ENCODE measurements at places on chromosomes 16 and 17. TPM values are rescaled to one million over a fixed set of nuclear protein-coding genes. Genes with fewer than 3 reads are reported as not detected.

DNA sequence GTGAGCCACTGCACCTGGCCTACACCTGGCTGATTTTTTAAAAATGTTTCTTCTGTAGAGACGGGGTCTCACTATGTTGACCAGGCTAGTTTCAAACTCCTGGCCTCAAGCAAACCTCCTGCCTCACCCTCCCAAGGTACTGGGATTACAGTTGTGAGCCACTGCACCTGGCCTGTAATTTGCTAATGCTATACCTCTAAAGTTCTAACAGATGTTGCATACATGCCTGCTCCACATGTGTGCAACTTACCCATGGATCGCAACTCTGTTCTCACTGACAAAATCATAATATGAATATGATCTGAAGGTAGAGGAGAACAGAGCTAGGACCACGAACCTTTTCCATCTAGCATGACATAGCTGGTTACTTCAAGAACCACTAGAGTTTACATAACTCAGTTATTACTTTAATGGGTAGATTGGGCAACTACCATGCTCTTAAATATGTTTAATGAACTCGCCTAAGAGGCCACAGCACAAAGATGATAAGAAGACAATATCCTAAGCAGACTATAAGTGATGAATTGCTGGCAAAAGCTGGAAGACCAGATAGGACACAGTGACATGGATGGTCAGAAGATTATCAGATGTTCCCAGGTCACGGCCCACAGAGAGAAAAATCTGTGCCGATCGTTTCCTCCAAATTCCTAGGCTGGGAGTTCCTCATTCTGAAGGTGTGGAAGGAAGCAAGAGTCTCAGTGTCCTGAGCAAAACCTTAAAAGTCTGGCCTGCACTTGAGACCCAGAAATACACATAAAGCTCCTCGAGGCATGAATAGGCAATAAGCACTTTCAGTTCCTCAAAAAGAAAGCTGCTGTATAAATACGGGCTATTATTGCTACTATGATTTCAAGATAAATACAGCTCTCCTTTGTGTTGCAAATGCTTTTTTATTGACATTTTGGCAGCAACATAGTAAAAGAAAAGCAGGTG lies 53.6 kb upstream of the ICAM2 start:
- no peak for DNase-seq

DNA sequence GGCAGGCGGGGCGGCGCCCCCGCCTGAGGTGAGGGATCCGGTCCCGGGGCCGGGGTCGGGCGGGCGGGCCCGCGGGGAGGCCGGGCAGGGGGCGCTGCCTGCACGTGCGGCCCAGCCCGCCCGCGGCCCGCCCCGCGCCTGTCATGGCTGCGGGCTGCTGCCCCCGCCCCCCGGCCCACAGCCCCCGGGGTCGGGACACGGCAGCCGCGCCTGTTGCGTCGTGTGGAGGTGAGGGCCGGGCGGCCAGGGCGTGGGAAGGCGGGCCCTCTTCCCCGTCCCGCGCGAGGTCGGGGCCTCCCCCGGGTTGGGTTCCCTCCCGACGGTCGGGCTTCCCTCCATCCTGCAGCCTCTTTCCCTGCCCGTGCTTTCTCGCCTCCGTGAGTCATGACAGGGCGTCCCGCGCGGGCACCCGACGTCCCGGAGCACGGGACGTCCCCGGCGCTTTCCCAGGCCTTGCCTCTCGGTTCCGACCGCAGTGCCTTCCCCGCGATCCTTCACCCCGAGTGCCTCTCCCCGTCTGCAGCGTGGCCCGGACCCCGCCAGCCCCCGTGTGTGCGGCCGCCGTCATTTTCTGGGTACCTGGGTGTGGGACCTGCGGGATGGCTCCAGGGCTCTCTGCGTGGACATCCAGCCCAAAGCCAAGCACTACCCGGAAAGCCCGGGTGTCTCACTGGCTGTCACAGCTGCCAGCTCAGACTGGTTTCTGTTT lies 76.7 kb downstream of the CHD9 start:
- DNase-seq: peak; percentile 52

DNA sequence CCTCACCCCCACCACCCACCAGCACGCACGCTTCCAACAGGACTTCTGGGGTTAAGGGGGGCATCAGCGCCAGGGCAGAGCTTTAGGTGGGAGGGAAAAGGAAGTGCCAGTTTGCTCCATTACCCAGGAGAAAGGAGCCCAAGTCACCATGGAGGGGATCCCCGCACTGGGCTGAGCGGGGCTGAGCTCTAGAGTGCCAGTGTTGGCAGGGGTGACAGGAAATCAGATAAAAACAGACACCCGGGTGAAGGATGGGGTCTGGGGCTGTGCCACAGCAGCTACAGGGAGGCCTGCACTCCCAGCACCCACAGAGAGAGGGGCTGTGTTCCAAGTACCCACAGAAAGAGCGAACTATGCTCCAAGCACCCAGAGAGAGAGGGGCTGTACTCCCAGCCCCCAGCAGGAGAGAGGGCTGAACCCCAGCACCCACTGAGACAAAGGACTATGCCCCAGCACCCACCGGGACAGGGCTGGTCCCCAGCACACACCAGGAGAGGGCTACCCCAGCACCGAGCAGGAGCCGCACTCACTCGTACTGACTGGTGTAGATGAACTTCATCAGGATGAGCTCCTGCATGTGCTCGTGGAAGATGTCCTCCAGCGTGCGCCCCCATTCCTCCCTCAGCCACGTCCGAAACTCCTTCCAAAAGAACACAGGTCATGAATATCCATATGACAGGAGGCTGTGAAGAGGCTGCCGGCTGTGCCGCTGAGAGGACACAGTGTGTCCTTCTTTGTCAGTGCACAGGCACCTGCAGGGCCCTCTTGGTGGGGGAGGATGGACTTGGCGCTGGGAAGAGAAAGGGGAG lies 18.6 kb upstream of the C16orf95 start:
- DNase-seq: no peak

- DNase-seq: no peak
These were observed 24.5 kb downstream of the GPR142 start for GRCh38 chr17:74391771-74392170.

GRCh38 chr17:75731086-75731715 lies 9.9 kb downstream of the ITGB4 start:
- no peak for DNase-seq

- DNase-seq: no peak
These were observed 124.0 kb upstream of the PMFBP1 start for GRCh38 chr16:72295914-72296313.

- no peak for DNase-seq
These were observed 3.9 kb upstream of the TMEM114 start for GRCh38 chr16:8594149-8594666.

DNA sequence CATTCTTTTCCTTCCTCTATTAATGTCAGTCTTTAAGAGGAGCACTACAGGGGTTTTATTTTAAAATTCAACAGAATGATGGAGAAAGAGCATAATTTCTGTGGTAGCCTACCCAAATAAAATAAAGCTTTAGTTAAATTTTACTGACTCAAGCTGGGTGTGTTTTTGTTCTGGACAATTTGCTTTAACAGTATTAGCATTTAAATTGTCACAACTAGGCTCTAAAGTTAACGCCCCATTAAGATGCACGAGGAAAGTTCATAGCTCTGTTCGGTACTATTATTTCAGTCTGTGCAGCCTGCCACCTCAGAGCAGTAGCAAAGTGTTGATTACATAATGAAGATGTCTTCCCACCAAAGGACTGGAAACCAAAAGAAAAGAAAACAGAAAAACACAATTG lies 52.0 kb downstream of the CDK12 start:
- no peak for DNase-seq

DNA sequence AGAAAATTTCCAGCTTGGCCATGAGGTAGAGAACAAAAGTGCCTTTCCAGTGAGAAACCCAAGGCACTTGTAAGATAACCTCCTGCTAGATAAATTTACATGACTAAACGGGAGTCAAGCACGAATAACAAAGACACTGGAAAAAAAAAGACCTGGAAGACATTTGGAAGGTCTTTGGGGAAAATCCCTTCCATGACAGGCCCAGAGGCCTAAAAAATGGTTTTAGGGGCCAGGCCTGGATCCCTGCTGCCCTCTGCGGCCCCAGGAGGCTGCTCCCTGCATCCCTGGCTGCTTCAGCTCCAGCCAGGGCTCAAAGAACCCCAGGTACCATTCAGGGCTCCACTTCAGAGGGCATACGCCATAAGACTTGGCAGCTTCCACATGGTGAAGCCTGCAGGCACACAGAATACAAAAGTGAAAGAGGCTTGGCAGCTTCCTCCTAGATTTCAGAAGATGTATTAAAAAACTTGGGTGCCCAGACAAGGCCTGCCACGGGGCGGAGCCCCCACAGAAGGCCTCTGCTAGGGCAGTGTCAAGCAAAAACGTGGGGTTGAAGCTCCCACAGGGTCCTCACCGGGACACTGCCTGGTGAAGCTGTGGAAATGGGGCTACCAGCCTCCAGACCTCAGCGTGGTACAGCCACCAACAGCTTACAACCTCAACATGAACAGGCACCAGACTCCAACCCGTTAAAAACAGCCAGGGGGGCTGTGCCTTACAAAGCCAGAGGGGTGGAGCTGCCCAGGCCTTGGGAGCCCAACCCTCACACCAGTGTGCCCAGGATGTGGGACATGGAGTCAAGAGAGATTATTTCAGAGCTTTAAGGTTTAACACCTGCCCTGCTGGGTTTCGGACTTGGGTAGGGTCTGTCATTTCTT lies 77.1 kb downstream of the SDK2 start:
- peak; percentile 32 for DNase-seq

DNA sequence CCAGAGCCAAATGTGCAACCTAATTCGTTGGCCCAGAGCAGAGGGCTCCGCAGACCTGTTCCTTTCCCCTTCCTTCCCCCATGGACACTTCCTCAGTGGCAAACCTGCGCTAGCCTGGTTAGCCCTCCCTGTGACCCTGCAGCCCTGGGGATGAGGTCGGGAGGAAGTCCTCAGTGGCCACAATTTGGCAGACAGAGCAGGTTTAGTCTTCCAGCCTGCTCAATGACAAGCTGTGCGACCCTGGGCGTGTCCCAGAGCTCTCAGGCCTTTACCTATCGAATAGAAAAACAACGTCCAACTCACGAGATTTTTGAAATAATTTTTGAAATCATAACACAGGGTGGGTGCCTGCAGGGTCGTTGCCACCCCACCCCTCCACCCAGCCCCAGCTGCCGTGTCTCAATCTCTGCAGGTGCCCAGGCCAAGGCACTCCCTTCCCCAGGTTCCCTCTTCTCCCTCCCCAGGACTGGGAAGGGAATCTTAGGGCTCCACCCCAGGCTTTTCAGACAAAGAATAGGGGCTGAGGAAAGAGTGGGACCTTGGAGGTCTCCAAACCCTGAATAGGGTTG lies 1.4 kb downstream of the HBM start:
- DNase-seq: no peak

DNA sequence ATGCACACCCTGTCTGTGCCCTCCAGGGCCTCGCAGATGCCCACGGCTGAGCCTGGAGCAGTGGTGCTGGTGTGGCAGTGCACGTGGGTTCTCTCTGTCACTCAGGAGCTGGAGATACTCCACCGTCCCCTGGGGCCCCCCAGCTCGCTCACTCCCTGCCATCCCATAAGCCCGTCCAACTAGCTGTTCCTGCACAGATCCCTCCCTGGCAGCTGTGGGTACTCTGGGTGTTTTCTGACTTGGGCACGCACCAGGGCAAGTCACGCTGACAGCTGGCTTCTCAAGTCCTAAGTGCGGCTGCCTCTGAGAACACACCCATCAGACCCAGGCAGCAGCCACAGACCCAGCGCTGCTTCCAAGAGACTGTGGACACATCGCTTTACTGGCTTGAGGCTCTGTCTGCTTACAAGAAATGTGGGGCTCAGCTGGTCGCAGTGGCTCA lies 25.4 kb upstream of the ITGB4 start:
- DNase-seq: no peak

DNA sequence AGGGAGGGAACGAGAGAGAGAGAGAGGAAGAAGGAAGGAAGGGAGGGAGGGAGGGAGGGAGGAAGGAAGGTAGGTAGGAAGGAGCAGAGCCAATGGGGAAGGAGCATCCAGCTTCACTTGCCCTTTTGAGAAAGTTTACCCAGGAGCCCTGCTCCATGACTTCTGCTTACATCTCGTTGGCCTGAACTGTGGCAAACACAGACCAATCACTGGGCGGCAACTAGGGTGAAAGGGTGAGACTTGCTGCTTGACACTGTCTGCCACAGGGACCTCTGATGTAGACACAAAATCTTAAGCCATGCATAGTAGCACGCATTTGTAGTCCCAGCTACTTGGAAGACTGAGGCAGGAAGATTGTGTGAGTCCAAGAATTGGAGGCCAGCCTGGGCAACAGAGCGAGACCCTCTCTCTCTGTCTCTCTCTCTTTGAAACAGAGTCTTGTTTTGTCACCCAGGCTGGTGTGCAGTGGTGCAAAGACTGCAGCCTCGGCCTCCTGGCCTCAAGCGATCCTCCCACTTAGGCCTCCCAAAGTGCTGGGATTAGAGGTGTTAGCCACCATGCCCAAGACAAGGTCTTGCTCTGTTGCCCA lies 19.5 kb upstream of the TUBG2 start:
- no peak for DNase-seq

- DNase-seq: no peak
These were observed 9.8 kb downstream of the SOCS3 start for GRCh38 chr17:78349891-78350642.

GRCh38 chr16:3579776-3580175 lies 2.6 kb upstream of the NLRC3 start:
- no peak for DNase-seq

GRCh38 chr16:10896165-10896564 lies 19.2 kb downstream of the CIITA start:
- DNase-seq: no peak

- no peak for DNase-seq
These were observed 606 bp downstream of the ABCA10 start for GRCh38 chr17:69228018-69228417.

DNA sequence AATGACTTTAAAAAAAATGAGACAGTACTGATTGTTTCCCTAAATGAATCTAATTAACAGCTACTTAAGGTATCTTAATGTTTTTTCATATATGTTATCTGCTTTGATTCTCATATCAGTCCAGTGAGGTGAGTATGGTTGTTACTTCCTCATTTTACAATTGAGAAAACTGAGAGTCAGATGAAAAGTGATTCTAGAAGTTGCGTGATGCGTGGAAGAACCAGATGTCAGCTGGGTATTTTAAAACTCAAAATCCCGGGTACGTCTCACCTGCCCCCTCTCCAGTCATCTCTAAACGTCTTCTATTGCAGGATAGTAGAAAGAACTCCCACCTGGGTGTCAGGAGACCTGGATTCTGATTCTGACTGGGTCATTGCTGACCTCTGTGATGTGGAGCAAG lies 89.2 kb downstream of the MAP2K6 start:
- no peak for DNase-seq

The MSRB1 gene
- 49.1 TPM for total RNA-seq

The LDHD gene
- total RNA-seq: not detected

The SOCS1 gene
- total RNA-seq: 1.7 TPM

The CEP112 gene
- 2.8 TPM for total RNA-seq

The CCL7 gene
- total RNA-seq: 0.21 TPM

The CCR7 gene
- total RNA-seq: not detected

The P2RX1 gene
- total RNA-seq: not detected

The ALDOA gene
- total RNA-seq: 887 TPM

The LSM12 gene
- total RNA-seq: 42.6 TPM

The USP43 gene
- total RNA-seq: 1.7 TPM
